ENCODE measurements at places on chromosomes 2 and 18.

- no peak for DNase-seq
These were observed 830 bp downstream of the DNER start for GRCh38 chr2:229713371-229714079.

DNA sequence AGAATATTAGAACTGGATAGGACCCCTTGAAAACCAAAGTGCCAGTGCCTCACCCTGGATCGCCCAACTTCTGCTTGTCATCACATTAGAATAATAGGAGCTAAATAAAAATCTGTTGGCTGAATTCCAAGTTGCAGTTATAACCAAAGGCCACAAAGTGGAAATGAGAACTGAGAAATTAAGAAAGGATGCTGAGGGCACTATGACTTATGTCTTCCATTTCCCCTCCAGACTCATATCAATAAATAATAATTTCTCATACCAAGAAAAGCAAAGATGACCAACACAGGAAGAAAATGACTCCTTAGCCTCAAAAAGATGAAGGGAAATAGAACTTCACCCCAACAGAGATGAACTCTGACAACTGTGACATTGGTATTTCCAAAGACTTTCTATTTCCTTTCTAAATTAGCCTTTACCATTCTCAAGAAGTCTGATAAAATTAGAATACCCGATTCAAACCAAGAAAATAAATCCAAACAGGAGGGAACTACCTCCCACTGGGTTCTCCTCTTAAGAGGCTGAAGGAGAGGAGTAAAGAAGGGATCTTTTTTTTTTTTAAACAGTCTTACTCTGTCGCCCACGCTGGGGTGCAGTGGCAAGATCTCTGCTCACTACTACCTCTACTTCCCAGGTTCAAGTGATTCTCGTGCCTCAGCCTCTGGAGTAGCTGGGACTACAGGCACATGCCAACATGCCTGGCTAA lies 46.5 kb upstream of the EPG5 start:
- no peak for DNase-seq

DNA sequence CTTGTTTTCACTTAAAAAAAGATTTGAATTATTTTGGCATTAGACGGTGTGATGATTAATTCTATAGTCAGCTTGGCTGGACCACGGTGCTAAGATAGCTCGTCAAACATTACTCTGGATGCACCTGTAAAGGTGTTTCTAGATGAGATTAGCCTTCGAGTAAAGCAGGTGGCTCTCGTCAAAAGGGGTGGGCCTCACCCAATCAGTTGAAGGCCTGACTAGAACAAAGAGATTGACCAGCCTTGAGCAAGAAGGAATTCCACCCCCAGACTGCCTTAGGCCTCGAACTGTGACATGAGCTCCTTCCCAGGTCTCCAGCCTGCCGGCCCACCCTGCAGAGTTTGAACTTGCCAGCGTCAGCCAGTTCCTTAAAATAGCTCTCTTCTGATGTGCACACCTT lies 73.4 kb downstream of the TWIST2 start:
- no peak for DNase-seq

DNA sequence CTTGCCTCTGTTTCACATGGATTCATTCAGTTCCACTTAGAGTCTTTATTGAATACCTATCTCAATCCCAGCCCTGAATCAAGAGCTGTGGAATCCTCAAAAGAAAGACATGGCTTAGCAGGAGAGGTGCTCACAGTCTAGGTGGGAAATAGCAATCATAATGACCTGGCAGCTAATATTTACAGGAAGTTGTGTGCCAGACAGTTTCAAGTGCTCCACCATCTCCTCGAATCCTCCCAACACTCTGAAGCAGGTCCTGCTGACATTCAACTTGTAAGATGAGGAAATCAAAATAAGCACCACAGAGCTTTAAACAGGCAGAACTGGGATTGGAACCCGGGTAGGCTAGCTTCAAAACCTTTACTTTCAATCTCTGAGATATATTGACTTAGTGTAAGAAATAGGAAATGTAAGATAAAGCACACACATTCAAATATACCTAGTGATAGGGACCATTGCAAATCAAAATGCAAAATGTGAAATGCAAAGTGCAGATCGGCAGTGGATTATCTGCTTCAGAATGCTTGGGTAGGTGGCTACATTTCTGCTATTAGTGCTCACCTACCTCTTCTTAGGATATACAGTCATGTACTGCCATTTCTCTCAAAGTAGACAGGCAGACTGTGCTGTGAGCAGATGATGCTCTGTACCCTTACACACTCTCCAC lies 182.0 kb downstream of the PRKCE start:
- DNase-seq = no peak

DNA sequence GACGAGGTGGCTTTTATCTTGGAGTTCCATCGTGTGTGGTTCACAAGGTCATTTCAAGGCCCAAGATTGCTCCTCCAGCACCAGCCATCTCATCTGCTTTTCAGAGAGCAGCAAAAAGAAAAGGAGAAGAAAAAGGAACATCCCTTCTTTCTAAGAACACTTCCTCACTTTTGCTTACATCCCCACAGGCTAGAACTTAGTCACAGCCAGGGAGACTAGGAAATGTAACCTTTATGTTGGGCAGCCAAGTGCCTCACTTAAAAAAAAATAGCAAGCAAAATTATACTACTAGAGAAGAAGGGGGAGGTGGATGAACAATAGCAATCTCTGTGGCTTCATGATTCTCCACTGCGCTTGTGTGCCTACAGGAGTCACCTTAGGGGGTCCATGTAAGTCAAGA lies 141.8 kb downstream of the SMAD2 start:
- no peak for DNase-seq

- no peak for DNase-seq
These were observed 434.4 kb downstream of the TNS1 start for GRCh38 chr2:217568289-217568971.
